Activated gamma-delta T cell (primary cell): ENCODE measurements at places on chromosomes 1 and 21.

GRCh38 chr1:151419819-151420218 lies 20.4 kb downstream of the PSMB4 start:
- DNase-seq, result no peak

- no peak for DNase-seq
Observed at GRCh38 chr1:244246334-244246733, 195.3 kb downstream of the ZBTB18 start.

DNA sequence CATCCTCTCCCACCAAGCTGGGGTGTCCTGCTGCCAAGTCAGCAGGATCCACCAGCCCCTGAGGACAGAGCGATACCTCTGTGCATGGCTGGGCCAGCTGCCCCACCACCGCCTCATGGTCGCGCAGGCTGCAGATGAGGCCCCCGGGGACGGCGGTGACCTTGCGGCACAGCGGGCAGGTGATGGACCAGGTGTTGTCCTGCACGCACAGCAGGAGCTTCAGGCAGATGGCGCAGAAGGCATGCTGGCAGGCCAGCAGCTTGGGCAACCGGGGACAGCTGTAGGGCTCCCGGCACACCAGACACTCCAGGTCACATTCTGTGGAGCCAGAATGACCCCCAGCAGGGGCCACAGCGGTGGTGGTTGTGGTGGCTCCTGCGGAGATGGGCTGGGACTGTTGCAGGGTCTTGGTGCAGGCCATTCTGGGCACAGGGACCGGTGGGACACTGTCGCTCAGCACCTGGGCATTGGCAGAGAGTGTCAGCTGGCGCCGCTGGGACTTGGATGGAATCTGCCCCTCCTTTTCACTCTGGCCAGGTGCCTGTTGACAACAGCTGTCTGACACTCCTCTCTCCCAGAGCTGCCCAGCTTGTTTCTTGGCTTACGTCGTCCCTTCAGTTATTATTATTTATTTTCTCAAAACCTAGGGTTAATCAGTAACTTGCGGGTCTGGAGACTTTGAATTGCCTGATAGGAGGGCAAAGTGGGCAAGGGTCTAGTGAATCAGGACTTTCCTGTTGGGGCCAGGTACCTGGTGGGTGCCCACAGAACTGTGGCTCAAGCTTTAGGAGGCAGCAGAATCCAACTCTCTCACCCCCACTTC lies at the start of gene RNF186:
Gene RNF186, minus strand, starts transcription at position 603 of the 823 bp plus-strand sequence. Its CDS starts 182 bp downstream, at position 421.
- DNase-seq, result no peak

DNA sequence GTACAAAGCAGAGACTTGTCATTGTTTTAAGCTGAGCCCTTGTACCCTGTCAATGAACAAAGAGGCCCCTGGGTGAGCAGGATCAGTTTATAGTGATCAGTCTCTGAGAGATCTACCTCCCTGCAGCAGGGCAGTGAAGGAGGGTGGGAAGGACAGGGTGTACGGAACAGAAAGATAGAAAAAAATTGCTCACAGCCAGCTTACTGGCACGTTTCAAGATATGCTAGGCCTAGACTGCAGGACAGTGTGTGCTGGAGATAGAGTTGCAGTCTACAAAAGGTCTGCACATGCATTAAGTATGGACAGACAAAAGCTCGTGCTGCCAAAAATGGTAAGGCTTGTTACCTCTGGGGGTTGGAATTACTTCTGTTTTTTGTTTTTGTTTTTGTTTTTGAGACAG lies 34.6 kb downstream of the OVAAL start:
- DNase-seq, result no peak

- DNase-seq, result no peak
Observed at GRCh38 chr1:216723274-216723780, at the start of gene ESRRG. Gene ESRRG (minus strand): TSS chr1:216723429. CDS start chr1:216723299, 130 bp downstream.

GRCh38 chr1:2229911-2230731 lies 2.0 kb downstream of the SKI start:
- DNase-seq, result no peak

DNA sequence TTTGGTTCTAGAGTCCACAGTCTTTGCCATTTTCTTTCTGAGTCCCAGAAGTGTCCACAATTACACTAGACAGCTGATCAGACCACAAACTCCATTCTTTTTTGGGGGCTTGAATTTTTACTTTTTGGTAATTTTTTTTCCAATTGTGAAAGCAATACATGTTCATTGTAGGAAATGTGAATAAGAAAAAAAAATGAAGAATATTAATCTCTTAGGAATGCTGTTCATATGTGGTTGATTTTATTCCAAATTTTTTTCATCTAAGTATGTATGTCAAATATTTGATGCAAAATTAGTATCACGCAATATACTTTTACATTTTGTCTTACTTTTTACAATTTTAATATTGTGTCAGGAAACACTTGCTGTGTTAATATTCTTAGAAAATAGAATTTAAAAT lies 76.4 kb upstream of the ETS2 start:
- DNase-seq, result no peak

GRCh38 chr21:30444204-30444603 lies 4.1 kb downstream of the KRTAP15-1 start:
- no peak for DNase-seq

GRCh38 chr1:8266436-8267165 lies 51.3 kb upstream of the SLC45A1 start:
- DNase-seq, result no peak

- DNase-seq, result no peak
Observed at GRCh38 chr1:202703191-202703590, 7.1 kb downstream of the SYT2 start.

GRCh38 chr1:162753001-162753658 lies 37.4 kb upstream of the HSD17B7 start:
- no peak for DNase-seq

DNA sequence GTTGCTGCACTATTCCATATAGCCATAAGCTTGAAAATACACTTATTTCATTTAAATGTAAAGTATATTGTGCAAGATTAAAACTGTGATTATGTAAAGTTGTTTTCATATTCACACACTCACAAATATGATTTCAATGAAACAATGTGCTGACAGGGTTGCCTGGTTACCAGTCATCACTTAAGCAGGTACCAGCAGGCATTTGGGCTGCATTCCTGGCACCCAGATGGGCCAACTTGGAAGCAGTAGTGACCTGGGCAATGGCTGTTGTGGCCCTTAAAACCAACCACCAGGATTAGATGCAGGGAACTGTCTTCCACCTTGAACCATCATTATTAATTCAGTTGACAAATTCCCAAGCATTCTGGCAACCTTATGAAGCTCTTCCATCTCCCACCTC lies 45.0 kb upstream of the RASAL2 start:
- no peak for DNase-seq

- DNase-seq, result no peak
Observed at GRCh38 chr1:240242601-240243144, 151.0 kb downstream of the FMN2 start.

DNA sequence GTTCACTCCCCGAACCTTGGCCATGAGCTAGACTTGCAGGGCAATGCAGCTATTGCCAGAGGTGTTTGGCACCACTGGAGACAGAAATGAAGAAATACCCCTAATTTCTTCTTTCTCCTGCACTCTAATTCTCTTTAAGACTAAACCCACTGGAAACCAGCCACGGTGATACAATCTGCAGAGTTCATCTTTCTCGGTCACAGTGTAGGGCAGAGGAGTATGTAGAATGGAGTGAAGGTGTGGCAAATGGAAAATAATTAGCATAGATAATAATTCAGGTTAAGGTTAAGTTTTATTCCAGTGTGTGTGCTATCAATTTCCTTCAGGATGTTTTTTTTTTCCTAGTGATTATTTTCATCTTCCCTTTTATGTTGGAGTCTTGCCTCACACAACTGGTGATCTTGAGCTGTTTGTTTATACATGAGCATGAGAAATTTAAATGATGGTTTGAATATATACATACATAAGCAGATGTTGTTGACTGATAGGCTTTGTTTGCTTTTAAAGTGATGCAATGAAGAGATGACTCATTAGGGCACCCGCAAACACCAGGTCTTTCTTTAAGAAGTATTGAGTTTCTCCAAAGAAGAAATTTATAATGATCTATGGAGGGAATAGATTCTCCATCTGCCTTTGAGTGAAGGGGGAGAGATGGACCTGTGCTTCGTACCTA lies 81.9 kb downstream of the SPATA17 start:
- DNase-seq, result no peak

DNA sequence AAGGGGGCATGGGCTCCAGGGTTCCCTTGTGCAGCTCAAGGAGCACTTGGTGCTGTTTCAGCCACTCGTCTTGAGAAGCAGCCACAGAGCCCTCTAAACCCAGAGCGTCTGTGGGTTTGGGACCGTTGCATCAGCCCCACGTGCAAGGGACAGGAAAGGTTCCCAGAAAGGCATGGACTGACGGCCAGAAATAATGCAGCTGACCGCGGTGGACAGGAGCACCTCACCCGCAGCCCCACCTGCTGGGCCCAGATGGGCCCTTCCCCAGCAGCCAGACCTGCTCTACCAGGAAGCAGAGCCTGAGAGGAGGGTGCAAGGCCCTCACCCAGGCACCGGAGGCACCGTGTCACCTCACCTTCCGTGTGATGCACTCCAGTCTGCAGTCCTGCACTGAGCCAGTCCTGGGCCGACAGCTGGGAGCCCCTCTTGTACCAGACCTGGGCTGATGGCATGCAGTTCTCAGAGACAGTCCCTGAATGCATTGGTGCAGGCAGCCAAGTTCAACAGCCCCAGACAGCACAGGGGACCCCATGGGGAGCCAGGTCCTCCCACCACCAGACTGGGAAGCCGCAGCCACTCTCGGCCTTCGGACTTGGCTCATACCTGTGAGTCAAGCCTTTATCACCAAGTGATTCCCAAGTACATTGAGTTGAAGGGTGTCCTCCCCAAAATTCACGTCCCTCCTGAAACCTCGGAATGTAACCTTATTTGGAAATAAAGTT lies 4.8 kb upstream of the TFF3 start:
- no peak for DNase-seq

GRCh38 chr1:157403203-157403602 lies 149.1 kb downstream of the FCRL5 start:
- DNase-seq, result no peak

DNA sequence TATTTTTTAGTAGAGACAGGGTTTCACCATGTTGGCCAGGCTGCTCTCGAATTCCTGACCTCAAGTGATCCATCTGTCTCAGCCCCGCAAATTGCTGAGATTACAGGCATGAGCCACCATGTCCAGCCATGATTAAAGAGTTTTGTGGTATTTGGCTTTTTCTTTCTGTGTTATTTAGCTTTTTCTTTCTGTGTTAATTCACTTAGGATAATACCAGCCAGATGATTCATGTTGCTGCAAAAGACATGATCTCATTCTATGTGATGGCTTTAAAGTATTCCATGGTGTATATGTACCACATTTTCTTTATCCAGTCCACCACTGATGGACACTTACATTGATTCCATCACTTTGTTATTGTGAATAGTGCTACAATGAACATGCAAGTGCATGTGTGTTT lies 1135.2 kb downstream of the AMY1C start:
- DNase-seq, result no peak

DNA sequence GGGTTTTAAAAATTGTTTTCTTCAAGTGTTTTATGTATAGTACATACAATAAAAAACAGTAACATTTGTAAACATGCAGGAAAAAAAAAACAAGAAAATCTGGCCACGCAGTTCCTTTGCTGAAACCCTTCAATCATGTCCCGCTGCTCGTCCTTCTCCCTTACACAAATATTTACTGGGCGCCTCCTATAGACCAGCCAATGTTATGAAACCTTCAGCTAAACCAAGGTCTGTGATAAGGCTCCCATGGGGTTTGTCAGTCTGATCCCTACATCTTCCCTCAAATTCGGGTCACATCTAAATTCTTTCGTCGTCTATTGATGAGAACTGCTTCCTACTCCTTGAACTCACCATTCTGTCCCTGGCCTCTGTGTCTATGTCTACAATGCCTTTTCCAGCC lies 583.9 kb downstream of the SMYD3 start:
- DNase-seq, result no peak

GRCh38 chr1:245118806-245119205 lies 36.0 kb upstream of the KIF26B start:
- no peak for DNase-seq

GRCh38 chr1:58660105-58660504 lies 39.8 kb downstream of the MYSM1 start:
- DNase-seq, result no peak

DNA sequence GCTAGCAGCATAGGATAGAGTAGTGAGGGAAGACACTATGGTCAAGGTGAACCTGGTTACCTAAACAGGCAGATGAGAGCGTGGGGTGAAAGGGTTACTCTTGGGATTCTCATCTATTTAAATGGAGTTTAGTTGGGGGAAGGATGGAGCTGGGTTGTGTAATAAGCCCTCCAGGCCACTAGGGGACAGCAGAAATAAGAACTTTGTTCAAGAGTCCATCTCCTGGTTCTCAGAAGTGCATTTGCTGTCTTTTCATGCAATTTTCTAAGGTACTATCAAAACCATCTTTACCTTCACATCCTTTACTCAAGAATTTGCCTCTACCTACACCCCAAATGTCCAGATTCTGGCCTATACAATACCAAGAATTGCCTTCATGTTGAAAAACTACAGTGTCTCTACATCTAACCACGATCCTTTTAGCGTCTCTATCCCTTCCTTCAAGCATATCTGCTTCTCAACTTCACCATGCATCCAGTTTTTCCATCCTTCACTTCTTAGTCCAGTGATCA lies 28.0 kb downstream of the SLAMF1 start:
- DNase-seq, result no peak

GRCh38 chr1:109792056-109792831 lies 28.5 kb upstream of the EPS8L3 start:
- no peak for DNase-seq

DNA sequence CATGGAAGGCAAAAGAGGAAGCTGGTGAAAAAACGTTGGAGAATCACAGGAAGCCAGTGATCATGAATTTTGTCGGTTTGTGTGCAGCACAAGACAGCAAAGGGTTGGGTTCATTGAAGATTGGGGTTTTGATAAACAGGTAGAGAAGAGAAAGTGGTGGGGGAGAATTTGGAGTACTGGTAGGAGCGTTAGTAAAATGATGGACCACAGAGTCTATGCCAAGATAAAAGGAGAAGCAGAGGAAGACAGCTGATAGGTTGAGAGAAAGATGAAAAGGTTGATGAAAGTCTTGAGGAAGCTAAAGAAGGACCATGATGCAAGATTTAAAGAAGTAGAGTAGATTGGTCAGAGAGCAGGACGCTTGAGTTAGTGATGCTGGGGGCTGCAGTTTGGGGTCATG lies 156.8 kb upstream of the POU3F1 start:
- no peak for DNase-seq

- DNase-seq, result no peak
Observed at GRCh38 chr1:174013864-174014418, 8.2 kb downstream of the RC3H1 start.

DNA sequence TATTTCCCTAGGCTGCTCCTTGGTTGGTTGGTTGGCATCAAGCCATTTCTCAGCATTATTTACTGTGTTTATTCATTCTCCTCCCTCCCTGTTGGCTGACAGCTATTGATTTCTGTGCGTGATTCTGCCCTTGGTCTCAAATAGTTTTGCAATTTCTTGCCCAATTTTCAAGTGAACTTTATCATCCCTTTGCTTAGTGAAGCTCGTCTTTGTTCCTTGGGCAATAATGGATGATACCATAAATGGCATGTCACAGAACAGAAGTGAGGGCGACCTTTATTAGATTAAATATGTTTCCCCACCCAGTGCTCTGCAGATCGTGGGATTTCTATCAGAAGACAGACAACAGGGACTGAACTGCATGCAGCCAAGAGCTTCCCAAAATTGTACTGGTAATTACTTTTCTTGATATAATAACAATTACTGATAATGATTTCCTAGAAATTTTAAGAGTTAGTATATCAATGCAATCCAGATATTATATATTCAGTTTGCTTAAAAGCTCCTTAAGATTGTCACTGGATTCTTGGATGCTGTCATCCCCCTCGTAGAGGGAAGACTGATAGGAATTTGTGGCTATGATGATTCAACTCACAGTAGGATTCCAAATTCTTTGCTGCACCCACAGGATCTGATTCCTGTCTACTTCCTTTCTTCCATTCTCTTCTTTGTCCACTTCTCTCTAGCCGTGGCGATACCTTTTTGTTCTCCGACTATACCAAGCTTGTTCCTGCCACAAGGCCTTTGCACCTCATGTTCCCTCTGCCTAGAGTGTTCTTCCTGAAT lies 122.1 kb upstream of the KAZN start:
- DNase-seq, result no peak
